Stimulated activated CD4-positive, alpha-beta T cell treated with anti-CD3 and anti-CD28 coated beads, TNF-alpha, amount 100 ng/mL, for 1 hour (primary cell): ENCODE measurements at places on chromosomes 11 and 22.

- DNase-seq, result no peak
These were observed 27.4 kb upstream of the MUC15 start for GRCh38 chr11:26599425-26599824.

- no peak for DNase-seq
These were observed 20.3 kb downstream of the AP2A2 start for GRCh38 chr11:945986-946385.

DNA sequence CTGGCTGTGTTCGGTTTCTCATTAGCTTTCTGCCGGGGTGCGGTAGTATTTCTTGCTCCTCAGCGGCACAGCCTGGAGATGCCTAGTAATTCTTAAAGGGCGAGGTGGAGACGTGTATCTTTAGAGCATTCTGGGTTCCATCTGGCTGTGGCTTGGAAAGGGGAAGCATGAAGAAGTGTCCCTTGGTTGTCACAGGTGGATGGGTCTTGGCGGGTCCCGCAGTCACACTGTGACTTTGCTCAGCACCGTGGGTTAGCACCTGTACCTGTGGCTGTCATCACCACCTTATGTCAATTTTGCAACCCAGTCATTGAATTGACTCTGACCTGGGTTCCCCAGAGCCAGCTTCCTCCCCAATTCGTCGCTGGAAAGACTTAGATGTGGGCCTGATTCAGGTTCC is 57.6 kb downstream of the MIAT start:
- no peak for DNase-seq

DNA sequence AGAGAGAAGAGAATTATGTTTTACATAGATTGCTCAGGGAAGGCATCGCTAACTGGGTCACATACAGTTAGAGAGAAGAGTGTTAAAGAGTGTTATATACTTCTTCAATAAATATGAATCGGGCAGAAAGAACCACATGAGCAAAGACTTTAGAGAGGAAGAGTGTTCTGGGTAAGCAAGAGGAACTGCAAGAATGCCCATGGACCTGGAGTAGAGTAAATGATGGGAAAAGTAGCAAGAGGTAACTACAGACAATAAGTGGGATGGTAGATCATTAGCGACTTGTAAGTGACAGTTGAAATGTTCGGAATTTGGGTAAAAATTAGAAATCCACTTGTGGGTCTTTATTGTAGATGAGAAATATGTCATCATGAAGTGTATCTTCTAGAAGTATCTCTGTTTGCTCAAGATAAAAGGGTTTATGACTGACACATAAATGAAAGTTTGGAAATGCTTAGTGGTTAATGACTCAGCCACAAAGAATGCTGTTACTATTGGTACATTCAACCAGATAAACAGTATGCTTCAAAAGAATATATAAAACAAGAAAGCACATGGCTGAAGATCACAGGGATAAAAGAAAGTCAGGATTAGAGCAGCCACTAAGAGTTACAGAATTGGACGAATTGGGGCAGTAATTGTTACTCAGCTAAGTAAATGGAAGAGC is 229.3 kb downstream of the CASP12 start:
- DNase-seq, result no peak

DNA sequence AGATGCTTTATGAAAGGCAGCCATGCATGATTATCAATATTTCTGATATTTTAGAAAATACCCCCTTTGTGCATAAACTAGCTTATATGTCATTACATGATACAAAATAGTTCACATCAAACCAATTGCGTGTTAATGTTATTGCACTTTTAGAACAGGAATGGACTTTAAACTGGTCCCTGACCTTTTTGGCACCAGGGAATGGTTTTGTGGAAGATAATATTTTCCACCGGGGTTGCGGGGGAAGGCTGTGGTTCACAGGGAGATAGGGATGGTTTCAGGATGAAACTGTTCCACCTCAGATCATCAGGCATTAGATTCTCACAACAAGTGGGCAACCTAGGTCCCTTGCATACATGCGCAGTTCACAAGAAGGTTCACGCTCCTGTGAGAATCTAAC is 16.5 kb upstream of the LGR4 start:
- DNase-seq, result no peak
